Eye (tissue), 1 donor: ENCODE measurements at places on chromosomes 1 and 21.

DNA sequence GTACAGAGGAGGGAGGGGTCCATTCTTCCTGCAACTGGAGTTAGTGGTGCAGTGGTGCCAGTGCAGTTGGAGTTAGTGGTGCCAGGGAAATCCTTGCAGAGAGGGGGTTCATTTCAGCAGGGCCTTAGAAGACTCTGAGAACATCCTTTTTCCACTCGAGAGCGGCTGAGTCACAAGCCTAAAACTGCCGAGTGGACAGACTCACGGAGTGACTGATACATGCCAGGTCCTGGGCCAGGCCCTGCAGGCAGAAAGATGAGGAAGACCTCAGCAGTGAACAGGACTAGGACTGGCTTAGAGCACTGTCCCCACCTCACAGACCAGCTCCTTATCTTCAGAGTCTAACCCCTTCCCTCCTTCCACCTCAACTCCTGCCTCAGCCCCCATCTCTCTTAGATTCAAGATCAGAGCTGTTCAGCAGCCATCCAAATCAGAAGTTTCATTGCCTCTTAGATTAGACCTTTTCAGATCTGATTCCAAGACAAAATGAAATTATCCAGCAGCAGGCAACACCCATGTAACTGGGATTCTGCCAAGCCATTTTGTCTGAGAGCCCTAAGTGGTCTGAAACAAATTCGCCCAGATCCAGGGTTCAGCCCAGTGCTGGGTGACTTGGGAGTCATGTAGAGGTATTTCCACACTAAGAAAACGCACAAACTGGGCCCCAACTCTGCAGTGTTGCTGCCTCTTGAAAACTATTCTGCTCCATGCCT, 12.7 kb upstream of the IKBKE start:
- no peak for DNase-seq

- peak; percentile 93 for DNase-seq
Observed at GRCh38 chr21:44773291-44773932, 28.2 kb downstream of the UBE2G2 start.

- no peak for DNase-seq
Observed at GRCh38 chr1:76141929-76142328, 67.4 kb downstream of the ST6GALNAC3 start.

DNA sequence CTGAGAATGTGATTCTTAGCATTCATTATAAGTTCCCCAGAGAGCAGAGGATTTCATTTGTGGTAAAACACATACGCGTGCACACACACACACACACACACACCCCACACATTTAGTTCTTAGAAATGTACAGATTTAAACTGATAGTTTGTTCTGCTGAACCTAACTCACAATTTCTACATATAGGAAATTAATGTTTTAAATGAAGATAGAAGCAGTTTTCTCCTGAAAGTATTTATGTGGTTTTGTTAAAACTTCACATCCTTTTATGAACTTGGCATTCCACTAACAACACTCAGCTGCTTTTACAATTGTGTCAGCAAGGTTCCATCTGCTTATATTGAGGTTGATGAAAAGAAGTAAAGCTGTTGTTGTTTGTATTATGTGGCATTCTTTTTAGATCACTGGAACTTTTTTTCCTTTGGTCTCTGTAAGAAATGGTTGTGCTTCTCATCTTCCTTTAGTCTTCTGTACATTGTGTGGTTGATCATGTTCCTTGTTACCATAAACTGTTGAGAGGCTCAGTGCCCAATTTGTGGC, 41.6 kb downstream of the AK4 start:
- DNase-seq, result no peak

DNA sequence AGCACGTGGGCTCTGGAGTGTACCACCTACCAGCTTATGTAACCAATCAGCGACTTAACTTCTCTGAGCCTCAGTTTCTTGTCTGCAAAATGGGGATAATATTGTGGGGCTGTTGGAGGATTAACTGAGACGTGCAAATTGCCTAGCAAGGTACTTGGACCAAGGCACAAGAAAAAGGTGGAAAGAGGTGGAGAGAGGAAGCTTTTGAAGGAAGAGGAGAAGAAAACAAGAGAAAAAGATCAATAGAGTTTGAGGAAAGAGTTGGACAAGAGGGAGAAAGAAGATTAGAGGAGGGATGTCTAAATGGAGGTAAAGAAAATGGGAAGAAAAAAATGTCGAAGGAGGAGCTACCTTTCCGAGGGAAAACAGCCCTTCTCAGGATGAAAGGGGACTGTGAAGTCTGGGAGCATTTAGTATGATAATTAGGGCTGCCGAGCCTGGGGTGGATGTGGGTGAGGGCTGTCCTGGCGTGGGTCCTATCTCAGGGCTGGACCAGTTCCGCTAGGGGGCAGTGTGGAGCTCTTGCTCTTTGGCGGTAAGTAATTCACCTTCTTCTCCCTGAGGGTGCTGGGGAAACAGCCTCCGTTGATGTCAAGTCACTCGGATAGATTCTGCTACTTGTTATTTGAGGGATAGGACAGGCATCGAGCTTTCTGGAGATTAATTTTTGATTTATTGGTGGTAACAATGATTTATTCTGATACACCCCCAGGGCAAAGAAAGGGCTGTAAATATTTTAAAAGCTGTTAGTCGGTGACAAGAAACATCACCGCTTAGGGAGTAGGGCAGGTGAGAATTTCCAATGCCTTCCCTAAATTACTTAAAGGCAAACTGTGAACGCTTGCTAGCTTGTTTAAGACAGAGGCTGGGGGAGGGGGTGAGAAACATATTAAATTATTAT, 79.0 kb upstream of the NFASC start:
- peak; percentile 90 for DNase-seq

GRCh38 chr21:35398346-35398982, 349.4 kb upstream of the RUNX1 start:
- no peak for DNase-seq

DNA sequence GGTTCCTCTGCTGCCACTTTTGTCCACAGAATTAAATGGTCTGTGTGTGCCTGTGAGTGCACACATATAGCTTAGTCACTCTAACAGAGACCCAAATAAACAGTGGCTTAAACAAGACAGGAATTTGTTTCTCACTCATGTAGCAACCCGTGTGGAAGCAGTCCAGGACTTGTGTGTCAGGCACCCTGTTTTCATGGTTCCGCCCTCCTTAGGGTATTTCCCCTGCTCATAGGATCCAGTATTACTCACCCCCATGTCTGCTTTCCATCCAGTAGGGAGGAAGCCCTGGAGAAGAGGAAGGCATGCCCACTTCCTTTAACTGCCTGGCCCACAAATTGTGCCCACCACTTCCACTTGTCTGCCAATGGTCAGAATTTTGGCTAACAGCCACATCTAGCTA, 41.3 kb upstream of the TACSTD2 start:
- no peak for DNase-seq

DNA sequence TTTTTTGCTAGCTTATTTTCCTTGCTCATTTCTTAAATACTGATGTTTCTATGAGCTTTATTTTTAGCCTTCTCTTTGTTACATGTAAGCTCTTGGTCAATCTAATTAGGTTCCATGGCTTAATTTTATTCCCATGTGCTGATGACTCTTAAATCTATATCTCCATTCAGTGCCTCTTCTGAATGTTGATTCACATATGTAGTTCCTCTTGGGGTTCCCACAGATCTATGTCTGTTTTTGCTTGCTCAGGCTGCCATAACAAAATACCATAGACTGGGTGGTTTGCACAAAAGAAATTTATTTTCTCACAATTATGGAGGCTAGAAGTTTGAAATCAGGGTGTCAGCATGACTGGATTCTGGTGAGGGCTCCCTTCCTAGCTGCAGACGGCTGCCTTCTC, 58.3 kb upstream of the PLA2G4A start:
- DNase-seq, result no peak

GRCh38 chr1:7558481-7558880, 212.6 kb upstream of the VAMP3 start:
- DNase-seq, result no peak

DNA sequence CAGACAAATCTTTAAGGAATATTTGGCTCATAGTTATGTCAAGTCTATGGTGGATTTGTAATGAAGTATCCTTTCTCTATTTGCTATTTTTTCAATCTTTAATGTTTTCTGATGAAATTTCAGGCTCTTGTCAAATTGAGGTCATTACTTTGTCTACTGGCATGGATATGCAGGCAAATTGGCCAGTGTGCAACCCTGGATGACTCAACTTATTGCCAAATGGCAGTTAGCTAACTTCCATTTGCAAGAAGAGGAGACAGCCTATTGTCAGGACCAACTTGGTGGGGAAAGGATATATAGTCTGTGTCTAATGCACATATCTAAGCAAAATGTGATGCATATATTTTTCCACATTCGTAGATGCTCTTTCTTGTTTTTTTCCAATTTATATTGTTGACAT, 530.5 kb downstream of the PTBP2 start:
- no peak for DNase-seq

GRCh38 chr1:241734533-241734932, 82.5 kb downstream of the WDR64 start:
- DNase-seq, result no peak

DNA sequence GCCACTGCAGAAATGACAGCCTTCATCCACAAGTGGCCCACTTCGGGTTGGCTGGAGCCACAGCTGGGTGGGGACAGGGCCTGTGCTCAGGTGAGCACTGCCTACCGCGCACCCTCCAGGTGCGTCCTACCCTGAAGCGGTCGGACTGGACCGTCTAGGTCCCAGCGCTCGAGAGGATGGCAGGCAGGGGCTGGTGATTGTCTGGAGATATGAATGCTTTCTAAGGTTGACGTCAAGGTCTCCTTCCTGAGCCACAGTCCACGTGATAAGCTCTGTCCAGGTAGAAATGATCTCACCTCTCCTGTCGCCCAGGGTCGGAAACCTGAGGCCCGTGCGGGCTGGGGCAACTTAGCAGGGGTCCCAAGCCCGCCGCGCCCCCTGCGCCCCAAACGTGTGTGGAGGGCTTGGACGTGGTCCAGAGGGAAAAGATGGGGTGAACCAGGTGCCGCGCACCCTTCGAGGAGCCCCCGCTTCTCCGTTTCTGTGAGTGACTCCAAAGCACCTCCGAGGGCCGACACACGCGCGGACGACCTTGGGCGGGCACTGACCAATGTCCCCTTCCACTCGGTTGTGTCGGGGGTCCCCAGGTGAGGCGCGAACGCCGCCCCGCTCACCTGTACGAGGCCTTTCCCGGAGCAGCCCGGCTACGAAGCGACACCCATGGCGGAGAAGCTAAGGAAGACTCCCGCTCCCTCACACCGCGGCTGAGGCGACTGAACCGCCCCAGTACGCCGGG, 853 bp upstream of the DOP1B start:
- DNase-seq, result no peak

DNA sequence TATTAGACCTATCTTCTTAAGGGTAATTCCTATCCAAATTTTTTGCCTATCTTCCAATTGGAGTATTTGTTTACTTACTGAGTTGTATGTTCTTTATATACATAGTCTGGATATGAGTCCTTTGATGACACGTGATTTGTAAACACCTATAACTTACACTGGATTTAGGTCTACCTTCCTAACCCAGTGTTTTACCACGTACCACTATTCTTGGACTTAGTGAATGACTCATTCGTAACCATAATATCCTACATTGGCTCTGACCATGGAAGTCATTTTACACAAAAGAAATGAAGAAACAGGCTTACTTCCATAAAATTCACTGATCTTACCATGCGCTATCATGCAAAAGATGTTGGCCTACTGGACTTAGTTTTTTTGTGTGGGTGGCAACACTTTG, 23.9 kb upstream of the ZZZ3 start:
- DNase-seq, result no peak

- DNase-seq, result no peak
Observed at GRCh38 chr1:153426809-153427208, 10.5 kb downstream of the S100A7A start.

DNA sequence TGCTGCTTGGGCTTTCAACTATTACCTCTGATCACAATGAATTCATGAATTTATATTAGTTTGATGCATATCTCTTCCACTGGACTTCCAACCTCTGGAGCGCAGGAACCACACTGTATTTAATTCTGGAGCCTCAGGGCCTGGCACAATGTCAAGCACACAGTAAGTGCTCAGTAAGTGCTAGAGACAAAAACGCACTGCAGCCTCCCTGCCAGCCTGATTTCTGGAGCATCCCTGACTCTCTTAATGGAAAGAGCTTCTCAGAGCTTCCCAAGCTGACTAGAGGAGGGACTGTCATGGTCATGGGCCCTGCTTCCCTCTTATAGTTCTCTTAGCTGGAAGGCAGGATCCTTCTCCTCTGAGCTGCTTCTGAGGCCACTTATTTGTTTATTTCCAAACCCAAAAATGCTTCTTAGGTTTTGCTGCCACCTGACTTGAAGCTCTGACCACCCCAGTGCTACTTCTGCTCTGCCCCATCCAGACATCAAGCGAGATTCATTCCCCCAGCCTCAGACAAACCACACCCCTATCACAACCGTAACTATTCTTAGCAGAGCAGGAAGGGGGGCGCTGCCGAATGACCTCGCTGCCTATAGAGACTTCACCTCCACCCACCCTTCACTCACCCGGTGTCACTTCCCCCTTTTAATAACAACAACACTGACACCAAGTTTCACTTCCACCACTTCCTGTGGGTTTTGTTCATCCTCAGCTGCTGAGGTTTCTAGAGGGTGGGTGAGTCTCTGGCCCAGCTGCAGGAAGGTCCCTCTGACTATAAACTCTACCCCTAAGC, 33.6 kb downstream of the NUAK2 start:
- no peak for DNase-seq

- no peak for DNase-seq
Observed at GRCh38 chr1:217524787-217525520, 105.9 kb downstream of the GPATCH2 start.

GRCh38 chr21:33231526-33231925, 1.8 kb downstream of the IFNAR2 start:
- no peak for DNase-seq

DNA sequence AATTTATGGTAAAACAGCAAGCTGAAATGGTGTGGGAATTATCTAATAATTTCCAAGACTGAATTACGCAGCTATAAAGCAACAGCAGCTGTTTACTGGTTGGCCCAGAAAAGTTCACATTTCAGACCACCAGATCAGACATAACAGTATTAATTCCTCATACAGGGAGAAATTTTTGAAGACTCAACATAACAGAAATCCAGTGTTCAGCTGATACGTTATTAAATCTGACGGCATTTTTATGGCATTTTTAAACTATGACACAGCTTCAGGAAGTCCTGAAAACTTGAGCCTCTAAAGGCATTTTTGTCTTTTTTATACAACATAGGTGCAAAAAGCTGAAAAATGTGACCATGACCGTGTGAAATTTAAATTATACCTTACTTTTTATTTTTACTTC, 91.2 kb downstream of the APP start:
- DNase-seq, result no peak

- peak; percentile 89 for DNase-seq
Observed at GRCh38 chr21:17613242-17613676, 558 bp upstream of the BTG3 start.
